Activated naive CD8-positive, alpha-beta T cell treated with anti-CD3 and anti-CD28 coated beads, Interleukin-2, amount 50 U/mL, for 24 hours (primary cell): ENCODE measurements at places on chromosomes 7 and 10.

DNA sequence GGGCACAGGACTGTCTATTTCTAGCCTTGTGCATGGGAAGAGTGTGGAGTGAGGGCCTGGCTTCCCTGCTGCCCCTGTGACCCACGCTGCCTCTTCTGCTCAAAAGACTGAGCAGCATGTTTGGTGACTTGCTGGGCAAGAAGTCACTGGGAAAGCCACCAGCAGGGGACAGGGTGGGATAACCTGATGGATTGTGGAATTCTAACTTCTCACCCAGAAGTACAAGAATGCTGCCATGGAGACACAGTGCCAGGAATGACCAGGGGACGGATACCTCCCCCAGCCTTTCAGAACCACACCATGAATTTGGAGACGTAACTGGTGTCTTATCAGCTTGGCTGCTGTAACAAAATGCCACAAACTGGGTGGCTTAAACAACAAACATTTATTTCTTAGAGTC, 28.4 kb downstream of the GALNTL5 start:
- peaks cover 1% of the 10 kb centered on the region for H3K27me3 ChIP-seq
- no peak overlapping the region for H3K4me3 ChIP-seq
- H3K4me1 ChIP-seq, result no peaks in the 10 kb centered on the region
- H3K27ac ChIP-seq, result no peak overlapping the region
- no peak for DNase-seq

DNA sequence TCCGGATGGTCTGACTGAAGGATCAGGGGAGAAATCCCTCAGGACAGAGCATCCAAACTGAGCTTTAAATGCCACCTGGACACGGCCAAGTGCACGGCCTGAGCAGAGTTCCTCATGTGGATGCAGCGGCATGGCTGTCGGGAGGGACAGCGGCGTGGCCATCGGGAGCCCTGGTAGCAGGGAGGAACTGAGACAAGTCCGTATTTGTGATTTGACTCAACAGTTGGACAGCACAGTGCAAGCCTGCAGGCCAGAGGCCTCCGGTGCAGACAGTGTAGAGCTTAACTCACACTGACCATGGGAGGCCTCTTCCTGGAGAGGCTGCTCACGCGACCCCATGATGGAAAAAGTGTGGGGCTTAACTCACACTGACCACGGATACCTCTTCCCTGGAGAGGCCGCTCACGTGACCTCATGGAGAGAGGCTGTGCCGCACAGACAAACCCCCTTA, 207.4 kb downstream of the DIP2C start:
- H3K4me1 ChIP-seq, result peaks cover 8% of the 10 kb centered on the region
- DNase-seq, result no peak
- H3K4me3 ChIP-seq, result no peak overlapping the region
- no peak overlapping the region for H3K27ac ChIP-seq

DNA sequence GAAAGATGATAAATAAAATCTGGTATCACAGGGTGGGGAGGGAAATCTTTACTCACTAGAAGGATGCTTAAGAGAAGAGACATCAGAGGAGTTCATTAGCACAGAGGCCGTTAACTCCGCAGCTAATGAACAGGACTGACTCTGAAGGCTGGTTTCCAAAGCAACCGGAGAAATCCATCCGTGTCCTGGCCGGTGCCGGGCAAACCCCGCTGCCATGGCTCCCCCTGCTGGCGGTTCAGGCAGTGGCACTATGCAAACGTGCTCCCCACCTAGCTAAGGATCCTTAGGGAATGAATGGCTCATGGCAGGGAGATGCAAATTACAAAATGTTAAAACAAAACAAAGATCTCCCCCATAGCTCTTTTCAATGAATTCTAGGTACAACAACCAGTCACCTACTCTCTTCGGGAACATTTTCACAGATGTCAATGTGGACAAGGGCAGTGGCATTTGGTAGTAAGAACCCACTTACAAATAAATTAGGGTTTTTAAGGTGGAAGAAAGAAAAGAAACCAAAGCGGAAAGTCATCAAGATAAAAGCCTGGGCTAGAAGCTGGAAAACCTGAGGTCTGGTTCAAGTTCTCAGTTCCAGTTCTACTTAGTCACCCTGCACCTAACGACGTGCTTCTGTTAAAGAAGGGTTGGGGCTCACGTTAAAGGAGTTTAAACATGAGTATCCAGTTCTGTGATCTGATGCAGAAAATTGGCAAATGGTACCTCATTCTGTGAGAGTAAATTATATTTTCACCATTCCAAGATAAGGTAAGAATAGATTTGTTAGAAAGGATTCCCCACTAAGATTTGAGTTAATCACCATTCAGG, 138.2 kb downstream of the SVIL start:
- H3K4me3 ChIP-seq, result no peak overlapping the region
- peaks cover 10% of the 10 kb centered on the region for H3K4me1 ChIP-seq
- peak; percentile 84 for DNase-seq
- H3K27ac ChIP-seq, result no peak overlapping the region
- H3K36me3 ChIP-seq, result peaks cover 9% of the 10 kb centered on the region
- H3K27me3 ChIP-seq, result no peaks in the 10 kb centered on the region

DNA sequence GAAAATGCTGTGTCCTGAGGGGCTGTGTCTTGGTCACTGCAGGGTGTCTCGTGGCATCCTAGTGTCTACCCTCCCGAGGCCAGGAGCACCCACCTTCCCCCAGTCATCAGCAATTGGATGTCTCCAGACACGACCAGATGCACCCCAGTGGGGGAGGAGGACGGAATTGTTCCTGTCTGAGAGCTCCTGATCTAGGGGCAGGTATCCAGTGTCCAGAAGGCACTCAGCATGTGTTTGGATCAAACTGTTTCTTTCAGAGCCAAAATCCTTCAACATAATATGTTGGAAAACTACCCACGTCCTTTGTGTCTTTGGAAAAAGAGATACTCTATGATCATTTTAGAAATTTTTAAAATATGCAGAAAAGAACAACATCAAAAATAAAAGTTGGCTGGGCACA, 16.9 kb downstream of the PRKRIP1 start:
- DNase-seq, result no peak
- no peak overlapping the region for H3K4me3 ChIP-seq
- H3K27me3 ChIP-seq, result no peaks in the 10 kb centered on the region
- peaks cover 56% of the 10 kb centered on the region for H3K4me1 ChIP-seq
- H3K36me3 ChIP-seq, result peaks cover 64% of the 10 kb centered on the region

- H3K36me3 ChIP-seq, result no peaks in the 10 kb centered on the region
- H3K27ac ChIP-seq, result no peak overlapping the region
- DNase-seq, result no peak
- no peak overlapping the region for H3K4me3 ChIP-seq
- peaks cover 85% of the 10 kb centered on the region for H3K27me3 ChIP-seq
Observed at GRCh38 chr10:93067443-93068365, 6.0 kb upstream of the CYP26A1 start.

- H3K36me3 ChIP-seq, result no peaks in the 10 kb centered on the region
- H3K27ac ChIP-seq, result peak overlapping the region; percentile 54
- H3K4me1 ChIP-seq, result peaks cover 34% of the 10 kb centered on the region
- DNase-seq, result peak; percentile 51
- peaks cover 2% of the 10 kb centered on the region for H3K27me3 ChIP-seq
Observed at GRCh38 chr7:1512781-1513656, 8.8 kb upstream of the INTS1 start.

DNA sequence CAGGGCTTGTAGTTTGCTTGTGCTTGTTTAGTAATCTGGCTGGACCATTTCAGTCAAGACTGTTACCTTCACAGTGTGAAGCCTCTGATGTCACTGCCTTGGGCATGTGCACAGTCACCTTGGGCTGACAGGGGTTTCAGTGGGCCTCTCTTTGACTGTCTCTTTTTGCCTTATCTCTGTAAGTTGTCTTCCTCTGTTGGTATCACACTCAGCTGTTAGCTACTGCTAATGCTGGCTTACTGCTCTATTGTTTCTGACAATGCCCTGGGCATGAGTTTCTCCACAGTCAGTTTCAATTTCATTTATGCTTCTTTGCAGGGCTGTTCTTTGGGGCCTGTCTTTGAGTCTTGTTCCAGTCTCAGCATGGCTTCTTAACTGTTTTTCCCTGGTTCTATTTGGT, 201.9 kb upstream of the SHH start:
- no peak overlapping the region for H3K27ac ChIP-seq
- no peak overlapping the region for H3K4me3 ChIP-seq
- H3K27me3 ChIP-seq, result peaks cover 2% of the 10 kb centered on the region
- DNase-seq, result no peak
- peaks cover 3% of the 10 kb centered on the region for H3K4me1 ChIP-seq

DNA sequence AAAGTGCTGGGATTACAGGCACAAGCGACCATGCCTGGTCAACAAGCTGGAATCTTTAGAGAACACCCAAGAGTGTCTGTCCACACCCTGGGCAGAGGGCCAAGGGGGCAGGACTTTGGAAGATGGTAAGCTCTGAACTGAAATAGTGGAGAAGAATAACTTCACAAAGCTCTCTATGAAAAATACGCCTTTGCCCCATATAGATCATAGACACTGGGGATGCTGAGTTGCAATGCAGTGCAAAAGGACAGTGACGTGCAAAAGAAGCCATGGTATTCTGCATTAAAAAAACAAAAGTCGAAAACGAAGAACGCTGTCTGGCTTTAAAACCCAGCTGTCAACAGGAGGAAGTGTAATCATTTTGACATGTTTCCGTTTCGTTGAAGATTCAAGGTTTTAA, 353.6 kb downstream of the CALN1 start:
- no peaks in the 10 kb centered on the region for H3K36me3 ChIP-seq
- no peaks in the 10 kb centered on the region for H3K4me1 ChIP-seq
- no peak for DNase-seq
- H3K27me3 ChIP-seq, result peaks cover 3% of the 10 kb centered on the region
- H3K27ac ChIP-seq, result no peak overlapping the region
- no peak overlapping the region for H3K4me3 ChIP-seq

- peaks cover 12% of the 10 kb centered on the region for H3K36me3 ChIP-seq
- H3K27ac ChIP-seq, result peak overlapping the region; percentile 96
- no peaks in the 10 kb centered on the region for H3K27me3 ChIP-seq
- DNase-seq, result peak; percentile 72
- H3K4me3 ChIP-seq, result peak overlapping the region; percentile 92
Observed at GRCh38 chr10:130109796-130110245, 809 bp downstream of the C10orf143 start.

DNA sequence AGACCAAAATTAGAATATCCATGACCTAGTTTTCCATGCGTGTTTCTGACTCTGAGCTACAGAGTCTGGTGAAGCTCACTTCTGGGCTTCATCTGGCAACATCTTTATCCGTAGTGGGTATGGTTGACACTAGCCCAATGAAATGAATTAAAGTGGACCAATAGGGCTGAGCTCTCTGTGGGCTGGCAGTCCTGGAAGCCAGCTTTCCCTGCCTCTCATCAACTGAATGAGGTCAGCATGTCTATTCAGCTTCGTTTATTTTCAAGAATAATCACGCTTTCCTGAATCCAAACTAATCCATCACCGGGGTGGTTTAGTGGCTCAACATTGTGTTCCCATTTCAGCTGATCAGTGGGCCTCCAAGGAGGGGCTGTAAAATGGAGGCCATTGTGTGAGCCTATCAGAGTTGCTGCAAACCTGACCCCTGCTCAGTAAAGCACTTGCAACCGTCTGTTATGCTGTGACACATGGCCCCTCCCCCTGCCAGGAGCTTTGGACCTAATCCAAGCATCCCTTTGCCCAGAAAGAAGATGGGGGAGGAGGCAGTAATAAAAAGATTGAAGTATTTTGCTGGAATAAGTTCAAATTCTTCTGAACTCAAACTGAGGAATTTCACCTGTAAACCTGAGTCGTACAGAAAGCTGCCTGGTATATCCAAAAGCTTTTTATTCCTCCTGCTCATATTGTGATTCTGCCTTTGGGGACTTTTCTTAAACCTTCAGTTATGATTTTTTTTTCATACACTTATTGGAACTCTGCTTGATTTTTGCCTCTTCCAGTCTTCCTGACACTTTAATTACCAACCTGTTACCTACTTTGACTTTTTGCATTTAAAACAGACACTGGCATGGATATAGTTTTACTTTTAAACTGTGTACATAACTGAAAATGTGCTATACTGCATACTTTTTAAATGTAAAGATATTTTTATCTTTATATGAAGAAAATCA, 35.5 kb downstream of the CAV1 start:
- H3K4me1 ChIP-seq, result no peaks in the 10 kb centered on the region
- peaks cover 41% of the 10 kb centered on the region for H3K27me3 ChIP-seq
- H3K36me3 ChIP-seq, result no peaks in the 10 kb centered on the region
- H3K4me3 ChIP-seq, result no peak overlapping the region

- H3K27ac ChIP-seq, result no peak overlapping the region
- no peak for DNase-seq
- H3K27me3 ChIP-seq, result no peaks in the 10 kb centered on the region
- no peaks in the 10 kb centered on the region for H3K36me3 ChIP-seq
- H3K4me1 ChIP-seq, result peaks cover 13% of the 10 kb centered on the region
Observed at GRCh38 chr7:47622946-47623640, 41.2 kb upstream of the TNS3 start.

DNA sequence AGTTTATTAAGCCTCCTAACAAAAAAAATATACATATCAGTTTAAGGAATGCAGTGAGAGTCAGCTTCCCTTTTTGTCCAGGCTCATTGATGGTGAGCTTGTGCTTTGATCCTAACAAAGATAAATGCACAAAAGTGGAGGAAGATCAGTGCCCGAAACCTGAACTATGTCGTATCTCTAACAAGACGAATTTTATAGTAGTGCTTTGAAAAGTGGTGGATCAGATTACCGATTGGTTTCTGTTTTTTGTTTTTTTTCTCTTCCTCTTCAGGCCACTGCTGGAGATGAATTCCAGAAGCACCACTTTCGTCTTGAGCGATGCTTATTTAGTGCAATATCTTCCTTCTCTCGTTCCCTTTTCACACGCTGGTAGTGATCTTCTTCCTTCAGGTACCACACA, 72.8 kb downstream of the RHOBTB1 start:
- H3K4me1 ChIP-seq, result no peaks in the 10 kb centered on the region
- H3K4me3 ChIP-seq, result no peak overlapping the region
- no peak overlapping the region for H3K27ac ChIP-seq
- DNase-seq, result no peak
- H3K36me3 ChIP-seq, result no peaks in the 10 kb centered on the region
- H3K27me3 ChIP-seq, result peaks cover 2% of the 10 kb centered on the region

DNA sequence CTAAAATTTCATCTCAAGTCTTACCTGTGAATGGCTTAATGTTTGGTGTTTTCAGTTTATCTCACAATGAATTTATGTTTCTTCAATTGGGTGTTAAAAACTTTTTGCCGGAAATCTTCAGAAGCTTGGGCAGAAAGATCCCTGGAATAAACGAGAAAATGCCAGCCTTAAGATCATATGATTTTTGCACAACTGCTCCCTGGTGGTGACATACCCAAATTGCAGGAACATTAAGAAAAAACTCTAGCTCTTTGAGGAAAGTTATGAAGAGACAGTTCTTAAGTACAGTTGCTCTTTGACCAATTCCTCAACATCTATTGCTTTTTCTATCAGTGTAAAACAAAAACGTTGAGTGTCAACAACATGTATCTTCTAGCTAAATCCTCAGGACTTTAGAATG, 48.2 kb upstream of the CREB5 start:
- DNase-seq, result no peak
- peaks cover 2% of the 10 kb centered on the region for H3K27me3 ChIP-seq
- H3K4me1 ChIP-seq, result peaks cover 1% of the 10 kb centered on the region
- H3K4me3 ChIP-seq, result no peak overlapping the region

- H3K36me3 ChIP-seq, result no peaks in the 10 kb centered on the region
- peaks cover 7% of the 10 kb centered on the region for H3K27me3 ChIP-seq
- DNase-seq, result no peak
- no peak overlapping the region for H3K27ac ChIP-seq
Observed at GRCh38 chr7:30992414-30992813, 28.7 kb downstream of the GHRHR start.

GRCh38 chr10:69819716-69820506, 18.2 kb downstream of the COL13A1 start:
- H3K27ac ChIP-seq, result peak overlapping the region; percentile 0
- DNase-seq, result no peak
- no peaks in the 10 kb centered on the region for H3K36me3 ChIP-seq
- peaks cover 7% of the 10 kb centered on the region for H3K27me3 ChIP-seq
- H3K4me3 ChIP-seq, result no peak overlapping the region
